ENCODE measurements at places on chromosomes 13 and 19.

GRCh38 chr19:46932346-46932745, 71.5 kb downstream of the ARHGAP35 start:
- no peak for DNase-seq

DNA sequence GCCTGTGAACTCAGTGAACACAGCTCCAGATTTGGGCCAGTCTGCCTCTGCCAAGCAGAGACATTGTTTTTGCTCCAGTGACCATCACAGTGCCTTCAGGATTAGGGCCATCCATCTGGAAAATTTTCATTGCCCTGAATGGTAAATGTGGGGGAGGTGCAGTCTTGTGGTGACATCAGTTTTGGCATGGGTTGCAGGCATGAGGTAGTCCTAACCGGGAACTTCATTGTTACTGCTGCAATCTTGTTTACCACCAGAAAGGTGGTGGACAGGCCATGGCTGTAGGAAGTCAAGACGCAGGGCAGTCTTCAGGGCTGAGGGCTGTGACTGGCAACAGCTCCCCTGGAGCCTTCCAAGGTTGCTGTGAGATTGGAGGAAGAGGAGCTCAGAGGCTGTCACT, 55.2 kb downstream of the SPATA13 start:
- no peak for DNase-seq

DNA sequence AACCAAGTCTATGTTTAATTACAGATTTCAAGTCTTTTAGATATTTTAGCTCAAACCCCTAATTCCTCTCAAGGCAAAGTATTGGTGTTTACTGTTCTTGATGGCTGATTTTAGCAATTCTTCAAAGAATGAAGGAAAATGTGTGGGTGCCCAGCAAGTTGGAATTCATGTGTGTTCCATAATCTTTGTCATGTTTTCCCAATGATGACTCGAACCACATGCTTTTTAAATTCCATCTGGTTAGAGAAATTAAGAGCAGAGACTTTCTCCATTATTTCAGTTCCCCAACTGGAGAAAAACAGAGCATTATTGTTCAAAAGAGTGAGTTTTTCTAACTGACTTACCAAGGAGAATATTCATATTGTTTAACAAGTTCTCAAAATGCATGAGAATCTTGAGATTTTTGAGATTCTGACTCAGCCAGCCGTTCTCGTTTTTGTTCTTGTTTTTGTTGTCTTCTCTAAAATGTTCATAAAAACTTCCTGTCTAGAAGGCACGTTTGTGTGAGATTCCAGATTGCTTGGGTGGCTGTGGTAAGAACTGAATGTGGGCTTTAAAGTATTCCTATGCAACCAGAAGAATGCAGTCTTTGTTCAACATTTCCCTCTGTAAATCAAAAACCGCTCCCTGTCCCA, 404.7 kb downstream of the IRS2 start:
- no peak for DNase-seq

DNA sequence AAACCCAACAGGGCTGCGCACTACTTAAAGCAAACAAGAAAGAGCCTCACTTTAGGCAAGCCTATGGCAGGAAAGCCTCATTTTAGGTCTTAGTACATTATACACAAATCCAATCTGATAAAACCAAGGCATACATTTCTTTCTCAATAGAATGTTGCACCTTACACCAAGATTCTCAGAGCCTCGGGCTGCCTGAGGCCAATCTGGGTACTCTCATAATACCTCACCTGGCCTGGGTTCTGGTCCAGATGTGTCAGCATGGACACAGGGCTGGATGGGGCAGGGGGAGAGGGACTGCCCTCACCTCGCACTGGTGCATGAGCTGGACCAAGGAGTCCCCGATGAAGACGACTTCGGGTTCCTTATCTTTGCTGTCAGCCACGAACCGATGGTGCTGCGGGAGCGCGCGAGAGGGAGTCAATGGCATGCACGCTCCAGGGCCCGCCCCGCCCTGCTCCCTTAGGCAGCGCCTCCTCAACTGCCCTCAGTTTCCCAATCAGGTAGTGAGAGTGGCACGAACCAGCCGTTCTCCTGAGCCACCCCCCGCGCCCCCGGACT, at the start of gene PRR19:
PRR19 (plus strand) TSS at position 487 of the 558 bp plus-strand sequence. CDS start 7,453 bp downstream, outside the sequence.
- peak; percentile 39 for DNase-seq

- no peak for DNase-seq
Observed at GRCh38 chr13:52165411-52165810, 6.0 kb upstream of the NEK3 start.

- no peak for DNase-seq
Observed at GRCh38 chr19:19077103-19077502, 13.3 kb downstream of the SLC25A42 start.

- DNase-seq = no peak
Observed at GRCh38 chr13:35695448-35695770, 218.9 kb upstream of the MAB21L1 start.

- no peak for DNase-seq
Observed at GRCh38 chr13:38814331-38814730, 127.5 kb downstream of the FREM2 start.

DNA sequence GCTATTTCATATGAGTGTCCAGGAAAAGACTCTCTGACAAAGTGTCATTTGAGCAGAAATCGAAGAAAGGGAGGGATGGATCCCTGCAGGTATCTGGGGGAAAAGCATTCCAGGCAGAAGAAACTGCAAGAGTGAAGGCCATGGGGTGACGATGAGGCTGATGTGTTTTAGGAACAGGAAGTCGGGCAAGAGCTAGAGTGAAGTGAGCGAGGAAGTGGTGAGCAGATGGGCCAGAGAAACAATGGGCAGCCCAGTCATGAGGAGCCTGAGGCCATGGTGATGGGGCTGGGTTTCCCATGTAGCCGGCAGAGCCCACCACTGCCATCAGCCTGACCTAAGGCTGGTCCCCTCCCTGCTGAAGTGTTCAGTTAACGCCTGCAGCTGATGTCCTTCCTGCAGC, 150.2 kb downstream of the TNFSF13B start:
- DNase-seq = no peak

- no peak for DNase-seq
Observed at GRCh38 chr19:38401148-38401547, 1.7 kb upstream of the FAM98C start.

DNA sequence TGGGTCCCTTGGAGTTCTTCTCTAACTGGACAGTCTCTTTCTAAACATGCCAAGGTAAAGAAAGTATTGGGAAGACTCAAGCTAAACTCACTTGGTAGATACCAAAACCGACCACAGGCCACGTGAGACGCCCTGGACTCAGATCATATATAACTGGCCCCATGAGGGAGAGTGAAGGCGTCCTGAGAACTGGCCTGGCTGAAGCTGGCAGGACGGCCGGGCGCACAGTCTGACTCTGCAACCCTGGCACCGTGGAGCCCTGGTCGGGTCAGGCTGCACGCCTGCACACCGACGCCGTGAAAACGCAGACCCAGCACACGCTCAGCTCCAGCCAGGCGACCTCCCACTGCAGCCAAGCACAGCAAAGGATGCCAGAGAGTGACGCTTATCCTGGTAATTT, 122.5 kb upstream of the SPACA7 start:
- DNase-seq = no peak

DNA sequence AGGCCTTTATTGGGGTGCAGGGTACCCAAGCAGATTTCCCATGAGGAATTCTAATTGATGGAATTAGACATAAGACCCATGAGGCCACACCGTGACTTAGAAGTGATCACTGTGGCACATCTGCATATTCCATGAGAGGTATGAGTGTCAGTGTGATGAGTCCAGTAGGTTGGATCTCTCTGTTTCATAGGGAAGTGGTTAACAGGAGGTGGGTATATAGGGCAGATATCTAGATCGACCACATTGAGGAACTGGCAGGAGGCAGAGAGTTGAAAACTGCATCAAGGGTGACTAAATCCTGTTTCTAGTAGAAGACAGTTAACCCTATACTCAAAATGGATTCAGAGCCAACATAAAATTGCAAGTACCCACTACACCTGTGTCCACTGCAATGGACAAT, 68.6 kb upstream of the MIR17HG start:
- no peak for DNase-seq

DNA sequence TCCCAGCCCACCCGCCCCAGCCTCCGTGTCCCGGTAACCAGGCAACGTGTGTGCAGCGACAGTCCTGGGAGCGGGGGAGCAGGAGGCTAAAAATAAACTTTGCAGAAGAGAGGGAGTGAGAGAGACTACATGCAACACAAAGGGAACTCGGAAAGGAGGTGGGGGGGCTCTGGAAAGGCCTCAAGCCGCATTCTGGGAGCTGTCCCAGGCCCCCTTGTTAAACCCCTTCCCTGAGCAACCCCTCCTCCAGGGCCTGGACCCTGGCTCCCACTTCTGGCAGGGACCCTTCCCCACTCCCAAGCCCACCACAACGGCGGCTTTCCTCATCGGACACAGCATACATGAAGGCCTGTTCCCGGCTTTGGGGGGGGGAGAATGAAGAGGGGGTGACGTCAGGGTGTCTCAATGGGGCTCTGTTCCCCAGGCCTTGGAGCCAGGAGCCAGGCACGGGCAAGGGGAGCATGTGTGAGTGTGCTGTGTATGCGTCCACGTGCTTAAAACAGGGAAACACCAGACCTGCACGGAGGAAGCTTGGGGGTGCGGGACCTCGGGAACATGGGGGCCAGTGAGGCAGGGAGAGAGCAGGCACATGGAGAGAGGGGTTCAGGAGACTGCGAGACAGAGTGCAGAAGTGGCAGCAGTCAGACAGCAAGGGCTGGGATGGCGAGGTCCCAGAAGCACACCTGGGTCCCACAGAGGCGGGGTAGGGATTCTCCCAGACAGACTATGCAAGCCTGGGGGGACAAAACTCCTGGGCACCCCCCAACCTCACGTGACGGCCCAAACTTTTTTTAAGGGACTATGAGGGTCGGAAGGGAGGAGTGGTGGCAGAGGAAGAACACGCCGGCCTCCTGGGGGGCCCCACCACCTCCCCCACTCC, 2.3 kb downstream of the ERF start:
- DNase-seq = peak; percentile 88

DNA sequence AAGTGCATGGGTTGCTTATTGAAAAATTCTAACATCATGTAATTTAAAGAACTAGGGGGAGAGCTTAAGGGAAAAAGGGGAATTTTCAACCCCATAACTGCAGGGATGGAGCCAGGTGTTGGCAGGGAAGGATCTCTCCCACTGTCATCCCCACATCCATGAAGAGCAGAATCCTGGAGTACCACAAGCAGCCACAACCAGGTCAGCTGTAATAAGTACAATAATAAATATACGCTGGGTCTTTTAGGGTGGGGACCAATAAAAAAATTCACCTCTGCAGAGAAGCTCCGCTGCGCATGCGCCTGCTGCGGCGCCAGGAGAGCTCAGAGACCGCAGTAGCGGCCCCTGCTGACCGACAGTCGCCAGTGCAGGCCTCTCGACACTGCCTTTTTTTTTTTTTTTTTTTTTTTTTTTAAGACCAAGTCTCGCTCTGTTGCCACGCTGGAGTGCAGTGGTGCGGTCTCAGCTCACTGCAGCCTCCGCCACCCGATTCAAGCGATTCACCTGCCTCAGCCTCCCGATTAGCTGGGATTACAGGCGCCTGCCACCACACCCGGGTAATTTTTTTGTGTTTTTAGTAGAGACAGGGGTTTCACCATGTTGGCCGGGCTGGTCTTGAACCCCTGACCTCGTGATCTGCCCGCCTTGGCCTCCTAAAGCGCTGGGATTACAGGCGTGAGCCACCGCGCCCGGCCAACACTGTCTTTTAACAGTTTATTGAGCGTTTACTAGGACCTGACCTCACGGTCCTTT, 2.5 kb upstream of the EEF2 start:
- peak; percentile 59 for DNase-seq

- no peak for DNase-seq
Observed at GRCh38 chr19:21611659-21612402, 106.4 kb downstream of the ZNF429 start.

DNA sequence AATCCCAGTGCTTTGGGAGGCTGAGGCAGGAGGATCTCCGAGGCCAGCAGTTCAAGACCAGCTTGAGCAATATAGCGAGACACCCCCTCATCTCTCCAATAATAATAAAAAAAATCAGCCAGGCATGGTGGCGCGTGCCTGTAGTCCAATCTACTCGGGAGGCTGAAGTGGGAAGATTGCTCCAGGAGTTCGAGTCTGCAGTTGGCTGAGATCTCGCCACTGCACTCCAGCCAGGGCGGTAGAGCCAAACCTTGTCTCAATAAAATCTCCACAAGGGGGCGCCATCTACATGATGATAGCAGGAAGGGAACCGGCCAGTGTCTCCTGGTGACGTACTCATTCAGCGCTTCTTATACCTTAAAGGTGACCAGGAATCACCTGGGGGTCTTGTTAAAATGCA, 13.6 kb upstream of the C5AR1 start:
- DNase-seq = peak; percentile 42

DNA sequence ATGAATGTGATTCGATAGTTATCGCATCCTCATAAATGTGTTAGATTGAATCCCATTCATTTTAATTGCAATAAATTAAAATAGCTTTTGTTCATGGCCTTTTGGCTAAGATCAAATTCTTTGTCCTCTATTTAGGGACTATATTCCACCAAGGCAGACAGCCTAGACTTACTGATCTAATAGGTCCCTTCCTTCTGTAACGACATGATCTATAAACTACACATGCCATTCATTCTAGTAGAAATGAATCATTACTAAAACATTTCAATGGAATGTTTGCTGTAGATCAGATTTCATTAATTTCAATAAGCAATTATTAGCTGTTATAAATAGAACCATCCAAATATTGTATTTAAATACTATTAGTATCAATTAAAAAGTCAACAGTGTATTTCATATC, 526.6 kb upstream of the KLHL1 start:
- DNase-seq = no peak

DNA sequence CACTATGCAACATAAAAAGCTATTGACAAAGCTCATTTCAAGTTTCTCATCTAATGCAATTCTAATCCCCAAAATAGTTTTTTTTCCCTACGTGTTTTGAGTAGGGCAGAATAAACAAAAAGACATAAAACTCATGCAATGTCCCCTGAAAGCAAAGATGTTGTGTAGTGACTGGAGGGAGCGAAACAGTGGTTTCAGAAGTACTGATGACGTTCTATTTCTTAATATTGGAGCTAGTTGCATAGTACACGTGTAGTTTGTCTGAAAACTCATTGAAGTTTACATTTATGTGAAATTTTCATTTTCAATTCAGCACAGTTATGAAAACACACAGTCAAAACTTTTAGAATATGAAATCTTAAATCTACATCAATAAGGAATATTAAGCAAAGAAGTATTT, 31.6 kb downstream of the USP12 start:
- DNase-seq = no peak

- DNase-seq = no peak
Observed at GRCh38 chr19:7994114-7994513, 11.3 kb downstream of the ELAVL1 start.

DNA sequence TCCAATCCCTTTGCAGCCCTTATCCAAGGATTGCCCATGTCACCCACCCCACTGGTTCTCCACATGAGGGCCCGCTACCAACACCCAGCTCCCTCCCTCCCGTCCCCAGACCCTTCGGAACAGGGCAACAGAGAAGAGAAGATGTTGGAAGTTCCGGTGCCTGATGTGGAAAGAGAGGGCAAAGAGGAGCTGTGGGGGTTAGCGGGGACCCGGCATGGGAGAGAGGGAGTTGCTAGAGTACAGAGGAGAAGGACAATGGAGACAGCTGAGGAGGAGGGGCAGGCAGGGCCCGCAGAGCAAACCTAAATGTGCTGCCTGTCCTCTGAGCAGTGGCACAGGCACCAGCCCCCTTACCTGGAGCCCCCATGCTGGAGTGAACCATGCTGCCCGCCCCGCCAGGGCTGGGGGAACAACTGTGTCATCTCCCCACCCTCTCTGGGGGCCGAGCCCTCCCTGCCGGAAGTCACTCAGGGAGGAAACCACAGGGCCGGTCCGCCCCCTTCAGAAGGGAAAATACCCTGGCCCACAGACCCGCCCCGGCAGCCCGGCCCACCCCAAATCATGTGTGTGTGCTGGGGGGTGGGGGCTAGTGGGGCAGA, at the start of gene POU2F2:
POU2F2 (minus strand) TSS at position 417 of the 599 bp plus-strand sequence; CDS start at position 382, 35 bp downstream.
- DNase-seq = no peak

Data from anterior cingulate cortex (tissue), 58 donors.